Right cardiac atrium (tissue), 5 donors: ENCODE measurements at places on chromosomes 12 and 14. TPM values are rescaled to one million over a fixed set of nuclear protein-coding genes. Genes with fewer than 3 reads are reported as not detected.

- DNase-seq, result peak; percentile 75
Measured at GRCh38 chr12:105083551-105084105, 630 bp downstream of the ALDH1L2 start.

POTEG gene
- not detected for total RNA-seq

B4GALNT3 gene
- 43.1 TPM for total RNA-seq

BCL2L14 gene
- not detected for total RNA-seq
